IgD-negative memory B cell (primary cell): ENCODE measurements at places on chromosomes 11 and 22. TPM values are rescaled to one million over a fixed set of nuclear protein-coding genes. Genes with fewer than 3 reads are reported as not detected.

The TSSK2 gene
- not detected for polyA plus RNA-seq

The TNNT3 gene
- polyA plus RNA-seq: 0.23 TPM

The GPHA2 gene
- not detected for polyA plus RNA-seq

The ADAMTS15 gene
- not detected for polyA plus RNA-seq

The RAG2 gene
- polyA plus RNA-seq: not detected

The TEX12 gene
- polyA plus RNA-seq: 0.20 TPM

The FLRT1 gene
- not detected for polyA plus RNA-seq

The SHISA8 gene
- polyA plus RNA-seq: 1.7 TPM

The P2RY2 gene
- polyA plus RNA-seq: 0.13 TPM

The KBTBD3 gene
- 16.0 TPM for polyA plus RNA-seq

The CRYBB2 gene
- not detected for polyA plus RNA-seq

The SAA4 gene
- polyA plus RNA-seq: not detected

The ARHGAP42 gene
- 0.75 TPM for polyA plus RNA-seq

The CCDC88B gene
- polyA plus RNA-seq: 33.0 TPM

The TUB gene
- not detected for polyA plus RNA-seq

The MMP12 gene
- polyA plus RNA-seq: not detected

The TBX10 gene
- not detected for polyA plus RNA-seq

The GLYAT gene
- polyA plus RNA-seq: not detected

The VWCE gene
- 0.84 TPM for polyA plus RNA-seq

The KIAA1671 gene
- polyA plus RNA-seq: not detected

The KDM4D gene
- 0.99 TPM for polyA plus RNA-seq

The SMIM35 gene
- 0.38 TPM for polyA plus RNA-seq

The OR2D2 gene
- not detected for polyA plus RNA-seq

The CASP5 gene
- polyA plus RNA-seq: 0.45 TPM

The INSC gene
- 0.31 TPM for polyA plus RNA-seq

The CELSR1 gene
- polyA plus RNA-seq: 5.2 TPM

The GPR83 gene
- polyA plus RNA-seq: 0.20 TPM

The MMP13 gene
- not detected for polyA plus RNA-seq

The POLDIP3 gene
- polyA plus RNA-seq: 78.2 TPM

The C11orf86 gene
- polyA plus RNA-seq: not detected

The POU2AF2 gene
- not detected for polyA plus RNA-seq

The TTC36 gene
- 0.55 TPM for polyA plus RNA-seq

The PTH gene
- not detected for polyA plus RNA-seq

The YPEL1 gene
- 16.8 TPM for polyA plus RNA-seq

The OR5AP2 gene
- polyA plus RNA-seq: not detected

The HSCB gene
- polyA plus RNA-seq: 24.1 TPM

The ZNF280A gene
- polyA plus RNA-seq: not detected

The NNMT gene
- polyA plus RNA-seq: not detected

The CARD10 gene
- not detected for polyA plus RNA-seq

The TIGD3 gene
- polyA plus RNA-seq: 2.3 TPM

The TMEM151A gene
- polyA plus RNA-seq: not detected

The VPREB1 gene
- 1.4 TPM for polyA plus RNA-seq

The OR51B4 gene
- polyA plus RNA-seq: not detected

The FAR1 gene
- polyA plus RNA-seq: 14.0 TPM

The LDHAL6A gene
- not detected for polyA plus RNA-seq

The OR52A1 gene
- polyA plus RNA-seq: not detected

The DNAL4 gene
- 9.0 TPM for polyA plus RNA-seq

The ACR gene
- not detected for polyA plus RNA-seq

The ZNF70 gene
- polyA plus RNA-seq: 0.20 TPM

The GGTLC2 gene
- polyA plus RNA-seq: not detected

The LDLRAD3 gene
- polyA plus RNA-seq: not detected

The IGSF9B gene
- not detected for polyA plus RNA-seq

The ARHGAP8 gene
- not detected for polyA plus RNA-seq

The BACE1 gene
- not detected for polyA plus RNA-seq

The HARBI1 gene
- 6.9 TPM for polyA plus RNA-seq
